NCI-H2029 (cell line): ENCODE measurements at places on chromosomes 6 and 20.

GRCh38 chr6:7267466-7268091 is 45.4 kb downstream of the SSR1 start:
- no peak for DNase-seq

DNA sequence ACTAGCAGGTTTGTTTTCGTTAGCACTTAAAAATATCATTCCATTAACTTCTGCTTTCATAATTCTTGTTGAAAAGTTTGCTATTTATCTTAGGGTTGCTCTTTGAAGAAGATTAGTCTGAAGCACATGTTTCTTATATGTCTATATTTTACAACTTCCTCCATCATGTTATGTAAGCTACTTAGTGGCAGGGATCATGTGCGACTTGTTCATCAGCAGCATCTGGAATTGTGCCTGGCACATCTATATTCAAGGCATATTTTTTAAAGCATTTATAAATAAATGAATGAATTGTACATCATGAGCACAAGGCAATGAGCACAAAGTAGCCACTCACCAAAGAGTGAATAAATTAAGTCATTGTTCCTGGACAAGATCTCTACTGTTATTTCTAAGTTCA is 187.2 kb upstream of the COL21A1 start:
- DNase-seq = no peak

- no peak for DNase-seq
These were observed 41.0 kb downstream of the PHF3 start for GRCh38 chr6:63676412-63677114.

- DNase-seq = no peak
These were observed 16.5 kb upstream of the NTSR1 start for GRCh38 chr20:62692176-62692575.

- no peak for DNase-seq
These were observed 249.6 kb upstream of the RIN2 start for GRCh38 chr20:19508449-19508848.

DNA sequence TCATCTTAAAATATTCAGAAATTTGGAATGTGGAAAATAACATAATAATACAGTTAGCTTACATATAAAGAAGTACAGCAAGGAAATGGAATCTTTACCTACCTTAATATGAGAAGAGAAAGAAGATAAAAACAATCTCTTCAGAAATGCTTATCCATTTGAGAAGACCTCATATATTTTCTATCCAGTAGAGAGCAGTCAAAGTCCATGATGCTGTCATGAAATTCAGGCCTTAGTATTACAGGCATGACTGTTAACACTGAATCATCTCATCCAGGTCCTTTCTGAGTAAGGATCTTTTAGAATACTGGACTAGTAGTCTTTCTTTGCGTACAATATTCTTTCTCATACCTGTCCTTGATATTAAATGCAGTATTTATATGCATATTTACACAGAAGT is 713.4 kb downstream of the CD109 start:
- DNase-seq = no peak

GRCh38 chr20:53768329-53768728 is 174.7 kb upstream of the ZNF217 start:
- DNase-seq = no peak

DNA sequence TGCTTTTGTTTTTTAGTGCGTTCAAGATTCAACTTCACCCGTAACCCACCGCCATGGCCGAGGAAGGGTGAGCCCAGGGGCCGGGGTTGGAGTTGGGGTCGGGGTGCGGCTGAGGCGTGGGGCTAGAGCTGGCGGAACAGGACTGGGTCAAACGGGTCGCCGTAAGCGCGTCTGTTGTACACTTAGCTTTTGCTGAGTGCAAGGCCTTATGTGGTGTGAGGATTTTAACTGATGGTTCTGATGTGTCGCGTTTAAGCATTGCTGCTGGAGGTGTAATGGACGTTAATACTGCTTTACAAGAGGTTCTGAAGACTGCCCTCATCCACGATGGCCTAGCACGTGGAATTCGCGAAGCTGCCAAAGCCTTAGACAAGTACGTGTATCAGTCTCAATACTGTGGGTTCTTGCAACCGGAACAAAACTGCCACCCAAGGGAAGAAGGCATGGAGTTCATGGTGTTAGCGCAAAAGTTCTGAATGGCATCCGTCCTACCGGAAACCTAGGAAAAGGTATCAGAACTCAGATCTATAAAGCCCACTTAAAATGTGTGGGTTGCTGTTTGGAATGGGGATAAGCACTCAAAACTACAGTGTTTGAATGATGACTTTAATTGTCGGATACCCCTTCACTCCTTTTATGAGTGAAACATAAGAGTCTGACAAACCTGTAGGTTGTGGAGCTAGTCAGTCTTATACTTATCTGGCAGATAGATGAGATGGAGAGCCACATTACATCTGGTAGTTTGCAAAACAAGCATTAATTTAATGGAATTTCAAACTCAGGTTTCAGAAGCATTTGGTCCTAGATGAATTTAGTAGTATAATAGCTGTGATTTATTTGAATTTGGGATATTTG is 574 bp downstream of the RPS12 start:
- no peak for DNase-seq

GRCh38 chr6:166640342-166641043 is 13.4 kb upstream of the RPS6KA2 start:
- DNase-seq = no peak

DNA sequence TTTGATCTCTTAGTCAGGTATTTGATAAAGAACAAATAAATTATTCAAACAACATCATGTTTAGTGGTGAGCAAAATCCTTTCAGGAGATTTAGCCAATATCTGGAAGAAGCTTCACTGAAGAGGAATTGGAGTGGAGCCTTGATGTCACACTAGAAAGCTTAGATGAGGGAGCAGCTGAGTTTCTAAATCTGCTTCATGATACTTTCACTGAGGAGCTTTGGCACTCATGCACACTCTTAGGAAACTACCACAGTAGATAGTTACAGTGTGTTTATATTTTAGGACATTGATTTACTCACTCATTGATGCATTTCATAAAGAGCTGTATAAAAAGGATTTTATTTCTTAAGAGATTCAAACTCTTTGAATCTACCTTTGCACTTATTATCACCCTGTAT is 366.2 kb upstream of the BTBD3 start:
- no peak for DNase-seq

GRCh38 chr20:22058746-22059145 is 353.3 kb downstream of the PAX1 start:
- DNase-seq = no peak

- DNase-seq = no peak
These were observed 693 bp upstream of the SLC29A1 start for GRCh38 chr6:44222486-44223318.

DNA sequence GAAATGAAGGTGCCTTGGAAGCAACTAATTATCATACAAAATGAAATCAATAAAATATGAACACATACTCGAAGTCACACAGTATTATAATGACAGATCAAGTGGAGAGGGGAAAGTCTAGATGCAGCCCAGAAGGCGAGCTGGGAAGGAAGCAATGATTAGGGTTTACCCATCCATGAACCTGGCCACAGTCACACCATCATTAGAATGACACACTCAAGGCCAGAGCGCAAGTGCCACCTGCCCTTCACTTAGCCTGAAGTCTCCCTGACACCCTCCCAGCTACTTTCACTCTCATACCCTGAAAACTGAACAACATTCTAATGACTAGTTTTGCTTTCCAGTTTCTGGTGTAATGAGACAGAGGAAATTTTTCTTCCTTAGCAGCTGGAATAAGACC is 302.8 kb upstream of the JARID2 start:
- DNase-seq = no peak

GRCh38 chr6:79543411-79543810 is 6.2 kb upstream of the LCA5 start:
- DNase-seq = no peak
